Activated naive CD4-positive, alpha-beta T cell (primary cell): ENCODE measurements at places on chromosomes 12 and 14.

DNA sequence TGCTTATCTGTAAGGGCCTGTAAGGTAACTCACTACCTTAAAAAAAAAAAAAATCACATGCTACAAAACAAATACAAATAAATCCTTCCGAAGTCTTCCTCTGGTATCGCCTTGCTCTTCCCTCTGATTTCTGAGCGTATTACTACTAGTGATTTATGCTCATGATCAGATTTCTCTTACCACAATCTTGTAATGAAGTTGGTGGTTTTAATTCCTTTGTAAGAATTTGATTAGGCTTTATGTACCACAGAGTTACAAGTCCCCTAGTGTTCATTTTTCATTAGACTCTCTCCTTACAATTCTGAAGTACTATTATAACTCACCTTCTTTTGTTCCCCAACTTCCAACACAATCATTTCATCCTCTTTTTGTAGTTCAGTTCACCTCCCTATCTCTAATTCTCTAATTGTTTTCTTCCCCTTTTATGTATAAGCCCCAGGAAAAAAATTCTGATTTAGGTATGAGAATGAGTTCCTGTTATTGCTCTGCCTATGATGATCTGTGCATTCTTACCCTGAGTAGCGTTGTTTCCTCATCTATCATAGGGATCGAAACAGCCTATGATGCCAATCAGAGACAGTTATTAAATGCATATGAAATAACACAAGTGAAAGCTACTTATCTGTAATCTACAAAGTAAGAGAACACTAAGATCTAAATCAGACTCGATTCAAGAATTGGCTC, 81.5 kb downstream of the EPS8 start:
- DNase-seq = no peak

DNA sequence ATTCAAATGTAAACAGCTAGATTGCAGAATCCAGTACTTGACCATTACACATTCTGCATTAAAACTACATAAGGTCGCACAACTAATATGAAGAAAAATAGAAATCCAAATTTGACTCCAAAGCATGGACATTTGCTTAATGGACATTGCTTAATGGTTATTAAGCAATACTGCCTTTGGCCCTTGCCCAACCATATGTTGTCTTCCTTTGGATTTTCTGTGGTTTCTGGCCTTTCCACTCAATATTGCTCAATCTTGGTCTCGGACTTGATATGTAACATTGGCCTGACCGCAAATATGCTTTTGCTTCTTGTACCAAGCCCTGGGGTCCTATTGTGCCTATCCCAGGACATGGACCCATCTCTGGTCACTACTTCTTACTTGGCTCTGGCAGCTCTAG, 67.2 kb downstream of the PTPRR start:
- no peak for DNase-seq

DNA sequence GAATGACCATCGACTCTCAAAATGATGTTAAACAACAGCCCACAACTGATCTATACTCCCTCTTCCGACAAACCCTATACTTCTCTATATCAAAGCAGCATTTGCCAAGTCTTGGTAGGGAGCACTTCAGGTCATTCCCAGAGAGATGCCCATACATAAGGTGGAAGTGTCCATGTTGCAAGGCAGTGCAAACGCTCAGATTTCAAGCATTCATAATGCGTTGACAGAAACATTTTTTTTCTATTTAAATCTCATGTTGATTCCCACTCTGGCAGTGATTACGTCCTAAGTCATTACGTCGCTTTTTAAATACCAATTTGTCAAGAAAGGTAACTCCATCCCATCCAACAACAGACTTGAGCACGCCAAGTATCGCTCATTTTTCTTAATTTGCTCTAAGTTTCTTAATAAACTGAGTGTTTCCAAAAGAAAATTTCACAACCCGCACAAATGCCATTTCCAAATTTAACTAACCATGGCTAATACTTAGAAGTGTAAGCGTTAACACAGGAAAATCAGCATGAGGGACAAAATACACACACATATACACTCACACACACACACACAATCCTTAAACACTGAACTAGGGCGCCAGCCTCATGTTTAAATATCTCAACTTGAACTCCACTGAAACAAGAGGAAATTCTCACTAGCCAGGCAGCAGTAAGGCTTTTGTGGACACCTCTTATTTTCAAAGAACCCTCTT, 1.1 kb downstream of the GXYLT1 start:
- DNase-seq = no peak

GRCh38 chr12:11958221-11959091, 112.3 kb upstream of the BCL2L14 start:
- DNase-seq = no peak

DNA sequence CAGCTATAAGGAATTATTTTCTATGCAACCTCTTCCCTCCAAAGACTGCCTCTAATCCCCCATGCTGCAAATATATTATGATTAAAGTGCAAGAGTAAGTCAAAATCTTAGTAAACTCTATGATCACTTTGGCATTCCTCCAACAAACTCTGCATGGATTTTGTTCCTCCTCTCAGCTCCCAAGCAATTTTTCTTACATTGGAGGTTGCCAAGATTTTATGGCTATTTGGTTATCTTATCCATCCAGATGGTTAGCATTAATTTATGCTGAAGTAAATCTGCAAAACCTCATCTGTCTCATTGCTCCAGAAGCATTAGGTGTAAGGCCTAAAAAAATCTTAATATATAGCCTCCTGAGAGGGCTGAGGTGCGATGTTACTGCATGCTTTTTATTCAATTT, 228.1 kb downstream of the CHST11 start:
- DNase-seq = no peak

- peak; percentile 82 for DNase-seq
Observed at GRCh38 chr12:11171145-11171968, at the start of gene SMIM10L1. SMIM10L1 (plus strand) TSS chr12:11171194; CDS start chr12:11171357, 163 bp downstream.

- DNase-seq = no peak
Observed at GRCh38 chr14:82667501-82667900, 1133.8 kb upstream of the SEL1L start.

DNA sequence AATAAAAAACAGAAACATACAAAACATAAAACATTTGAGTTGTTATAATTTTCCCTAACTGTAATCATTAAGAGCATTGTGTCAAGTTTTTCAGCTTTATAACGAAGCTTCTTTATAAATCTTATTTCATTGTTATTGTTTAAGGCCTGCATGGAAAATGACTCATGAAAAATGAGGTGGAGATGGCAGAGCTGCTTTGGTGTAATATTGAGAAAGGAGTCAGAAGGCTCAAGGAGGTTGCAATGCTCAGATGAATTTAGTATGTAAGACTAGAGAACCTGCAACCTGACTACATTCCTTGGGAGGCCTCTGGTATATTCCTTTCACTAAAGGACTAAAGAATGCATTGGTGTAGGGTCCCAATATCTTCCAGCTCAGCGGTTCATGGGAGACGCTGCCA, 61.5 kb downstream of the TMEM30B start:
- no peak for DNase-seq

DNA sequence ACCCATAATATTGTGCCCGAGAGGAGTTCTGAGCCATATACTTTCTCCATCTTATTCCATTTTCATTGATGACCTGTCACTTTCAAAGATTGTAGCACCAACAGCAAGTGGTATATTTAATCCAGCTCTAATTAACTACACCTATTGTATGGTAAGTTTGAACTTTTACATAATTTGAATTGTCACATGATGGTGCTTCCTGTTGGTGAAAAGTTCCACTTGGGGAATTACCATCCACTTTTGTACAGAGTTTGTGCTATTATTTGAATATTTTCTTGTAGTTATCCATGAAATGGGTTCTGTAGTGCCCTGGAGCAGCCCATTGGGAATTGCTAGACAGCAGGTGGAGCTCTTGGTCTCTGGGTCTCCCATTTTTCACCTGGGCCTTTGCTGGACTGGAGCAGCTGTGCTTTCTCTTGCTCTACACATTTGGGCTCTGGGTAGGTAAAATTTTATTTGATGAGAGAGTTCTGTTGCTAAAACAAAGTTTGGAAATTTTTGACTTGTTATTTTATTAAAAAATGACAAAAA, 3.0 kb downstream of the SMCO3 start:
- DNase-seq = no peak

- no peak for DNase-seq
Observed at GRCh38 chr14:51028361-51028760, 66.5 kb downstream of the TRIM9 start.

DNA sequence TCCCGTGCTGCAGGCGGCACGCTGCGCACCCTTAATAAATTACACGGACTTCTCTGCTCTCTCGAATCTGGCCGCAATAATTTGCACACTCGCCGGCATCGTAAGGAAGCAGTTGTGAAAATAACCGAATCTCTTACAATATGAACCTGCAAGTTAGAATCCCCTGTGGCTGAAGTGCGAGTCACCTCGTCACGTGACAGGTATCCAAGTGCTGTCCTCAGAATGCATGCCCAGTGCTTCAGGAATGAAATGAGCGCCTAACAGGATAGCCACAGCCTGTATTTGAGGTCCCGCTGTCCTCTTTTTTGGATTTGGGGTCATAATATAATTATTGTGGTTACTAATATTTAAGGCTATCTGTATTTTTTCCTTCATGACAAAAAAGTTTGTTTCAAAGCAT, 82.0 kb downstream of the VWF start:
- DNase-seq = no peak

DNA sequence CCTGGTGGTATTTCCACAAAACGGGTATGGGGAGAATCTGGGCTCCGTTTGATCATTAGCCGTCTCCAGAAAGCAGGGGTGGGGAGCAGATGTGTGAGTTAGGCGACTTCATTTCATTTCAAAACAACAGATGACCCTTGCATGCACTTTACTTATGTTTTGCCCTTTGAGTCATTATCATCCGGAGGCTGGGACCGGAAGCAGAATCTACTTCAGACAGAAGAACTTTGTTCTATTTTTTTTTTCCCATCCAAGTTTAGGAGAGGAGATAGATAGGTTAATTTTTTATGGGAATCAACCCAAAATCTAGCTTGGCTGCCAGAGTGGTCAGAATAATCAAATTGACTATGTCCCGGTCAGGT, 31.3 kb upstream of the CMAS start:
- DNase-seq = no peak

DNA sequence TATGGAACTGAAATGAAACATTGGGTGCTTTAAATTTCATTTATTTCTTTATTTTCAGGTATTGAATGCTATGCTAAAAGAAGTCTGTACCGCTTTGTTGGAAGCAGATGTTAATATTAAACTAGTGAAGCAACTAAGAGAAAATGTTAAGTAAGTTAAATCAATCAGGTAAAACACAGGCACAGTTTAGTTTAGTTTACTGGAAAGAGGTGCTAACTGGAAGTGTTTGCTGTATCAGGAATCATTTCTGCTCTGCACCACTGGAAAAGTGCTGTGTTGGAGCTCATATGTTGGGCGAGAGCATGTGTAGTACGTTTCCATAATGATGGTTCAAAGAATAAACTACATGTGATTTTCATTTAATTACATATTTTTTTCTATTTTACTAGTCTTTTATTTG, 16.7 kb downstream of the SRP54 start:
- DNase-seq = no peak

GRCh38 chr14:106694638-106695393, 1168.4 kb downstream of the TMEM121 start:
- peak; percentile 32 for DNase-seq

- DNase-seq = peak; percentile 49
Observed at GRCh38 chr14:80954687-80955299, 628 bp upstream of the TSHR start.

GRCh38 chr12:121600702-121601336, 20.0 kb upstream of the KDM2B start:
- DNase-seq = no peak

GRCh38 chr14:60819575-60819974, 85.0 kb downstream of the MNAT1 start:
- no peak for DNase-seq

- DNase-seq = no peak
Observed at GRCh38 chr14:76051717-76052465, 66.3 kb downstream of the IFT43 start.

- DNase-seq = no peak
Observed at GRCh38 chr12:117277875-117278274, 83.6 kb downstream of the NOS1 start.

DNA sequence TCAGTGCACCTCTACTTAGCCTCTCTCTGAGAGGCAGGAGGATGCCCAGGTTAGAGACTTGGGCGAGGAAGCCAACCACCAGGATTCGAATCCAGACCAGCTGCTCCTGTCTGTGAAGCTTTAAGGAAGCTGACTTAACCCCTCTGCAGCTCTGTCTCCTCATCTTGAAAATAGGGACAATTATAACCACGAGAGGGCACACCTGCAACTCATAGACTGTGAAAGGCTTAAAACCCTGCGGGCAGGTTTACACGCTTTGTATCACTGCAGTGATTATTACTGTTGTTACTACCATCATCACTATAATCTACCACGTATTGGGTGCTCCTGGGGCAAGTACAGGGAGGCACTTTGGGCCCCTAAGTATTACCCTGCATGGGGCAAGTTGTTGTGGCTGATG, 379.8 kb downstream of the VRK1 start:
- no peak for DNase-seq

- no peak for DNase-seq
Observed at GRCh38 chr14:64720131-64720576, 15.9 kb downstream of the PLEKHG3 start.

DNA sequence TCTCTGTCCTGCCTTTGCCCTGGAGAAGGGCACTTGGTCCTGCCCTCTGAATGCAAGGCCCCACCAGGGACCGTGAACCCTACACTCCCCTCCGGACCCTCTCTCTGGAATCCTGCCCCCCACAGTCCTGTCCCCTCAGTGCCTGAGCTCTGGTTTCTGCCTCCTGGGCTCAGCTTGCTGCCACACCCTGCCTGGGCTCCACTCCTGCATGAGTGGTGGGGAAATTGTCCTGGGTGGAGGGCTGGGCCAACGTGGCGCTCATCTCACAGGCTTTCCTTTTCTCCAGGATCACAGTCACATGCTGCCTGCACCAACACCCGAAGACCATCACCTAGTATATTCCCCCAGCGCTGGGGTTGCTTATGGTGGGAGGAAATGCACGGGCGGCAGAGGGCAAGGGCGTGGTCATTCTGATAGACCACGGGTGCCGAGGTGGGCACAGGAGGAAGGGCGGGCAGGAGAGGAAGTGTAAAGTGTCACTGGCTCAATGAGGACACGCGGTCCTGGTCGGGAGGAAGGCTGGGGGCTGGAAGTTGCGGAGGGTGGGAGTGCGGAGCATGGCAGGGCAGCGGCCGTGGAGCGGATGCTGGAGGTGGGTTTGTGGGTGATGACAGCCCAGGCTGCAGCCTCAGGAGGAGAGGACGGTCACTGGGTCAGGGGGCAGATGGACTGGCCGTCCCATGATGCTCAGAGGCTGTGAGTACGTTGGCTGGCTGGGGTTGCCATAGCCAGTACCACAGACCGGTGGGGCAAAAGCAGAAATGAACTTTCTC, 99.5 kb downstream of the KIF26A start:
- DNase-seq = no peak

DNA sequence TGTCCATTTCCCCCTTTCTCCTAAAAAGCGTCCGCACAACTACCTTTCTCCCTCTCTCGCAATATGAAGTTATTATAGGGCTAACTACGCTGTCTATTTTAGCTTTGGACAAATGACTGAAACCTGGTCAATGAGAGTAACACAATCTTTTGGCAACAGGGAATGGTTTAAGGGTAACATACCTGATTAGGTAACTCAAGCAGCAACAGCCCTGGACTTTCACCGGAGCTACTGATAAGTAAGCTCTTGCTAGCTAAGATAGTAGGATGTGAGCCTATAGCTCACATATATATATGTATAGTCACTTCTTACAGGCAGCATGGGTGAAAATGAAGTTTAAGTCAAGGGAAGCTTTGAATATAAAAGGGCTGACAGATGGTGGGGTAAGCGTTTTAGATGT, 313.0 kb downstream of the CEP128 start:
- no peak for DNase-seq
